ENCODE measurements at places on chromosomes 2 and 18.

GRCh38 chr2:152425765-152426727 lies 91.1 kb downstream of the FMNL2 start:
- peak; percentile 48 for DNase-seq

GRCh38 chr2:223979730-223980396 lies 22.6 kb downstream of the MRPL44 start:
- DNase-seq, result peak; percentile 50

- DNase-seq, result no peak
Measured at GRCh38 chr2:15701341-15701907, 109.8 kb downstream of the DDX1 start.

DNA sequence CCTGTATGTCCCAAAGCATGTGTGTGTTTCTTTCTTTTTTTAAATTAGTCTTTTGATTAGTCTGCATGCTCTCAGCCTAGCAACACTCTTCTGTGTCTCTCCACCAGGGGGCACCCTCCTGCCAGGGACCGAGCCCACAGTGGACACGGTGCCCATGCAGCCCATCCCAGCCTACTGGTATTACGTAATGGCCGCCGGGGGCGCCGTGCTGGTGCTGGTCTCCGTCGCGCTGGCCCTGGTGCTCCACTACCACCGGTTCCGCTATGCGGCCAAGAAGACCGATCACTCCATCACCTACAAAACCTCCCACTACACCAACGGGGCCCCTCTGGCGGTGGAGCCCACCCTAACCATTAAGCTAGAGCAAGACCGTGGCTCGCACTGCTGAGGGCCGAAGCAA lies 93.8 kb downstream of the NRP2 start:
- DNase-seq, result no peak

- DNase-seq, result no peak
Measured at GRCh38 chr2:6554466-6554865, 311.2 kb downstream of the CMPK2 start.

- no peak for DNase-seq
Measured at GRCh38 chr18:3653851-3654441, 204.0 kb downstream of the TGIF1 start.

DNA sequence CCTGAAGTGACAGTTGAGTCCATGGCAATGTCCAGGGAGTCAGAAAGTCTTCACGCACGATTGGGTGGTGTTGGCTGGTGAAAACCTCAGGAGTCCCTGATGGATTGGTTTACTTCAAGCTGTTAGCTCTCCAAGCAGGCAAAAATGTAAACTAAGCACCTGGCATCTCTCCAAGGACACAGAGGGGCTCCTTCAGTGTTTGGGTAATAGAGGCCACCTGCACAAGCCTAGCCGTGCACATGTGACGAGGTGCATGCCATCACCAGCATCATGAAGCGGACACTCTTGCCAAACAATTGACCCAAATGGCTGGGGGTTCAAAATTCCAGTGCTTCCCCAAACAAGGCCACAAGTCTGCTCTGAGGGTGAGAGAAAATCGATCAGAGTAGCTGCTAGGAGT lies 104.7 kb upstream of the CD302 start:
- no peak for DNase-seq

DNA sequence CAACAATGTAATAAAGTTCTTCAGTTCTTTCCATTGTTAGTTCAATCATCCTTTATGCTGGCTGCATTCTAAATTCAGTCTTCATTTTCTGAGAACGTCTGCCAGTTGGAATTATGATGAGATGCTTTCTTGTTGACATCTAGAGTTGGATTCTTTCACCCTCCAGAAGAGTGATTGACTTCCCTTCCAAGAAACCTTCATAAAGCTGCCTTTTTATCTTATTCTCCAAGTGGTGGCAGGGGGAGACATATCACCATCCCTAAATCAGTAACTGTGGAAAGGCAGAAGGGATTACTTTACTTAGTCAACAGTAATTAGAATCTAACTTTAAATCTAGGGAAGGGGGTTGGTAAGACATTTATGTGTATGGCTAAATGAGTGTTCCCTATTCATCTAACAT lies 86.8 kb upstream of the GULP1 start:
- DNase-seq, result no peak

GRCh38 chr2:149612122-149612521 lies 24.5 kb upstream of the MMADHC start:
- DNase-seq, result peak; percentile 67

Data from fibroblast of skin of right quadriceps (primary cell).